Activated T-cell treated with anti-CD3 and anti-CD28 coated beads for 1 hour (primary cell): ENCODE measurements at places on chromosomes 6 and 20.

- no peak for DNase-seq
Observed at GRCh38 chr6:82693094-82693493, 329.5 kb downstream of the TPBG start.

- no peak for DNase-seq
Observed at GRCh38 chr20:61303675-61304074, 51.6 kb downstream of the CDH4 start.

DNA sequence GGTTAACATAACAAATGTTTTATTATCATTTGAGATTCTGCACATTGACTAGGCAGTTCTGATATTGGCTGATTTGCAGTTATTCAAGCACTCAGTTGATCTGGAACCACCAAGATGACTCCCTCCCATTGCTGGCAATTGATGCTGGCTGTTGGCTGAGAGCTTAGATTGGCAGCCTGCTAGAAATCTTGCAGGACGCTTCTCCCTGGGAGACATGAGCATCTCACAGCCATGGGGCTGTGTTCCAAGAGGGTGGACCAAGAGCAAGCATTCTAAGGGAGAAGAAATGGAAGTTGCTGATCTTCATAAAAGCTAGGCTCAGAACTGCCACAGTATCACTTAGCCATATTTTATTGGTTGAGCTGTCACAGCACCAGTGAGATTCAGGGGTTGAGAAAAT lies 233.4 kb upstream of the ID4 start:
- no peak for DNase-seq

DNA sequence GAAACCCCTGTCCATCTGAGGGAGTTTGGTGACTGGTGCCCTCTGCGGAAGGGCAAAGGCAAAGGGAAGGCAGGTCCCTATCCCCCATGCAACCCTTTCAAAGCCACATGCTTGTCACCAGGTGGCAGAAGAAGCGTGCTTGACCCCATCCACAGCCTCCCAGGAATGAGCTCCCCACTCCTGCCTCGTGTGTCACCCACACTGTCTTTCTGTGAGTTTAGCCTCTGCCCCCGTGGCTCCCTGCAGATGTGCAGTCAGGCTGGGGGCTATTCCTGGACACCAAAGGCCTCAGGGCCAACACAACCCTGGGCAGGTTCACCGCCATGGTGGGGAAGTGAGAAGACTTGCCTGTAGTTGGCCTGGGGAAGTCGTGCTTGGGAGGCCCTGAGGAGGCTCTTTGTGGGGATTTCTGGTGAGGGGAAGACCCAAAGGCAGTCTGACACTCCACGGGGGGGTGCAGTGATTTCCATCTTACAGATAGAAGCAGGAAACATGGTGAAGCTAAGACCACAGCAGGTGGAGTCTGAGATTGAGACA lies 16.6 kb upstream of the PCMTD2 start:
- no peak for DNase-seq

GRCh38 chr6:111669326-111669725 lies 63.6 kb upstream of the TRAF3IP2 start:
- DNase-seq: no peak

GRCh38 chr6:17354700-17355403 lies 38.5 kb upstream of the CAP2 start:
- no peak for DNase-seq

DNA sequence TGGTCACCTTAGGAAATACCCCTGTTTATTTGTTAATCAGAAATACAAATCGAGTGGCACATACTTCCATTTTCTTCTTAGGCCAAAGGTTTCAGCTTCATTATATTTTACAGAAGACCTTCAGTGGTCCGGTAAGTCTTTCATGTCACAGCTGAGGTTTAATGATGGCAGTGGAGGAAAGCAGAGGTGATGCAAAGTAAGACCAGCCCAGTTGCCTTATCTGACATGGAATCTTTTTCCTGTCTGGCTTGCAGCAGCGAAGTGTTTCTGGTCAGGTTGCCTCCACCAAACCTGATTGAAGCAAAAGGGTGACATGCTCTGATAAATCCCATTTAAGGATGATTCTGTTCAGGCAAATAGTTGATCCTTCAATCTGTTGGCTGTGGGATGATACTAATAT lies 100.0 kb downstream of the PRDM1 start:
- DNase-seq: no peak

DNA sequence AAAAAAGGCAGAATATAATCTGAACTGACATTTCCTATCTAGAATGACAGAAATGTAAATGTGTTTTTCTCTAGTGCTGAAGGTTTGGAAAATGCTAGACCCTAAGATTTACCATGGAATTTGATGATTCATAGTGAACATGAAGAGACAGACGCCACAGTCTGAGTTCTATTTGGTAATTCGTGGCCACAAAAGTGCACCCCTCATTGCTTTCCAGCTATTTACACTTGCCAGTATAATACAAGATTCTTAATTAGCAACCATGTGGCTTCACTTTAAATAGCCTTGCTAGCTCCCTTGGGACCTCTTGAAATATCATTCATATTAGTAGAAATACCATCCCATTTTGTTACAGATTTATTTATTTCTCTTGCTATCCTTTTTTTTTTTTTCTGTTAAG lies 636.8 kb downstream of the PRKN start:
- no peak for DNase-seq

DNA sequence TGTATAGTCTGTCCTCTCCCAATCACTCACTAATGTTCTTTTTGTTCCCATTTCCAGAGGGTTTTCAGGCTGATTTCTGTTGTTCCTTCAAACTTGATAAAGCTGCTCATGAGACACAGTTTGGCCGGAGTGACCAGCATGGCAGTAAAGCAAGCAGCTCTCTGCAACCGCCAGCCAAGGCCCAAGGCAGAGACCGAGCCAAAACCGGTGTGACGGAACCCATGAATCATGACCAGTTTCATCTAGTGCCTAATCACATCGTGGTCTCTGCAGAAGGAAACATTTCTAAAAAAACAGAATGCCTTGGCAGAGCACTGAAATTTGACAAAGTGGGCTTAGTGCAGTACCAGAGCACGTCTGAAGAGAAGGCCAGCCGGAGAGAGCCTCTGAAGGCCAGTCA lies 14.8 kb upstream of the RPL7L1 start:
- DNase-seq: no peak

DNA sequence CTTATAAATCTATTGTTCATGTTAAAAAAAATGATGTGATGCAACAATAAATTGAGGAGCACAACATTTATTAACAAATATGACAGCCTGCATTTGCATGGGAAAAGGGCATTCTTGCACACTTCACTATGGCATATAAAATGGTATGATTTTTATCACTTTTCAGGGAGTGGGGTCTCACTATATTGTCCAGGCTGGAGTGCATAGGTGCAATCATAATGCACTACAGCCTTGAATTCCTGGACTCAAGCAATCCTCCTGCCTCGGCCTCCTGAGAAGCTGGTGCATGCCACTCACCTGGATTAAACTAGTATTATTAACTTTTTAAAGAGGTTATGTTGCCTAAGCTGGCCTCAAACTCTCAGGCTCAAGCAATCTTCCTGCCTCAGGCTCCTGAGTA lies 11.4 kb downstream of the NUP43 start:
- DNase-seq: no peak

GRCh38 chr20:15739035-15739434 lies 834.2 kb downstream of the KIF16B start:
- no peak for DNase-seq

- DNase-seq: no peak
Observed at GRCh38 chr6:14216946-14217684, 99.5 kb downstream of the CD83 start.

- DNase-seq: no peak
Observed at GRCh38 chr6:44820321-44820720, 432.8 kb downstream of the CDC5L start.

DNA sequence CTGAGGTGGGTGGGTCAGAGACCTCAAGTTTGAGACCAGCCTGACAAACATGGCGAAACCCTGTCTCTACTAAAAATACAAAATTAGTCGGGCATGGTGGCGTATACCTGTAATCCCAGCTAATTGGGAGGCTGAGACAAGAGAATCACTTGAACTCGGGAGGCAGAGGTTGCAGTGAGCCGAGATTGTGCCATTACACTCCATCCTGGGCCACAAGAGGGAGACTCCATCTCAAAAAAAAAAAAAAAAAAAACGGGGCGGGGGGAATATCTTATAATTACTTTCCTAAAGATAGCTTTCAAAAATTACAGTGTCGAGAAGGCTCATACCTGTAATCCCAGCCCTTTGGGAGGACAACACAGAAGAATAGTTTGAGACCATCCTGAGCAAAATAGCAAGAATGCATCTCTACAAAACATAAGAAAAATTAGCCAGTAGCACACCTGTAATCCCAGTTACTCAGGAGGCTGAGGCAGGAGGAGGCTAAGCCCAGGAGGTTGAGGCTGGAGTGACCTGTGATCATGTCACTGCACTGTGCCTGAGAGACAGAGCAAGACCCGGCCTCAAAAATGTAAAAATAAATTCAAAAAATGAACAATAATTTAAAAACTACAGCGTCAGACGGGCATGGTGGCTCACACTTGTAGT lies 25.8 kb downstream of the CBFA2T2 start:
- DNase-seq: no peak

GRCh38 chr20:6169251-6169650 lies 46.4 kb upstream of the FERMT1 start:
- no peak for DNase-seq

DNA sequence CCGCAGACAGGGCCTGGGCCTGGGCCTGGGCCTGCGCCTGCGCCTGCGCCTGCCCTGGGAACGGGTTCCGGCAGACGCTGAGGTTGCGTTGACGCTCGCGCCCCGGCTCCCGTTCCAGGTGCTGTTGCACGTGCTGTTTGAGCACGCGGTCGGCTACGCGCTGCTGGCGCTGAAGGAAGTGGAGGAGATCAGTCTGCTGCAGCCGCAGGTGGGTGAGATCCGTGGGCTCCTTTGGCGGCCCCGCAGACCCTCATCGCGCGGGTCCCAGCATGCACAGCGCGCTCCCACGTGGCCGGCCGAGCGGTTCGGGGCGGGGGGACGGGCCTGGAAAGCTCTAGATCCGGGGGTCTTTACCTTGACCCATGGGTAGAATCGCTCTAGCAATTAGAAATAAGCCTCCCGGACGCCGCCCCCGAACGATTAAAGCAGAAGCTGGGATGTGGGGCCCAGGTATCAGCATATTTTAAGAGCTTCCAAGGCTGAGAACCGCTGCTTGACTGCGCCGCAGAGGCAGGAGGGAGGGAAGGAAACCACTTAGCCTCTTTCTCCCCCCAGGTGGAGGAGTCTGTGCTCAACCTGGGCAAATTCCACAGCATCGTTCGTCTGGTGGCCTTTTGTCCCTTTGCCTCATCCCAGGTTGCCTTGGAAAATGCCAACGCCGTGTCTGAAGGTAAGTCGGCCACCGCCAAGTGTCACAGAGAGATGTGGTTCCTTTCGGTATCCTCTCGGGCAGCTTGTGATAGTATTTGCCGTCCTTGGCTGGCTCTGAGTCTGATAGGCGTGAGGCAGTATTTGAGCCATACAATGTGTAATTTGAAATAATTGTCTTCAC lies 508 bp downstream of the NOP56 start:
- no peak for DNase-seq

DNA sequence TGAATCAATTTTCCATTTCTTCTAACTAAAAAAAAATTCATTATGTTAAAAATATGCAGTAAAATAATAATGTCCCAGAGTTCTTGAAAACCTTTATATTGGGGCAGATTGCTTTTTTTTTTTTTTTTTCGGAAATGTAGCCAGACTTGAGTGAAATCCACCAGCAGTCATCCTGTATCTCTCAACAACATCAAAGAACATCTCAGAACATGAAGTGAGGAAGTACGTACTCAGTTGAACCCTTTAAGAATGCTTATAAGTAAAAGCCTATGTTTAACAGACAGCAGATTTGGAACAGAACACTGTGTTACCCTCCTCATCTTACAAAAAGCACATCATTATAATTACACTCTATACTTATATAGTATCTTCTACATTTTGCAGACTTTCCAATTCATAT lies 51.0 kb upstream of the SUPT3H start:
- no peak for DNase-seq

GRCh38 chr20:2038161-2038560 lies 44.3 kb upstream of the PDYN start:
- DNase-seq: no peak

DNA sequence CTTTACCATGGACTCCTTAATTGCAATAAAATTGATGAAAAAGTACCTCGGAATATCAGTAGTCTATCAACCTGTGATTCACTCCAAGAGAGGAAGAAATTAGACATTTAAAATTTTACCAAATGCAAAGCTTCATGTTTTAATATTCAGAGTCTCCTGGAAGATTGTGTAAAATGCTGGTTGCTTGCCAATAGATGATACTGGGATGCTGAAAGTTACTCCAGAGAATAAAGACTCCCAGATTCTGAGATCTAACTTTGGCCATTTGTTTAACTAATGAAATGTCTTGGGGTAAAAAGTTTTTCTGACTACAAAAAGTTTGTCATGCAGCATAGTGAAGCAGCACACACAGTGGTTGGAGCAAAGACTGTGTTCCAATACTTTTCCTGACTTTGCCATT lies 176.7 kb upstream of the RSPO3 start:
- no peak for DNase-seq

DNA sequence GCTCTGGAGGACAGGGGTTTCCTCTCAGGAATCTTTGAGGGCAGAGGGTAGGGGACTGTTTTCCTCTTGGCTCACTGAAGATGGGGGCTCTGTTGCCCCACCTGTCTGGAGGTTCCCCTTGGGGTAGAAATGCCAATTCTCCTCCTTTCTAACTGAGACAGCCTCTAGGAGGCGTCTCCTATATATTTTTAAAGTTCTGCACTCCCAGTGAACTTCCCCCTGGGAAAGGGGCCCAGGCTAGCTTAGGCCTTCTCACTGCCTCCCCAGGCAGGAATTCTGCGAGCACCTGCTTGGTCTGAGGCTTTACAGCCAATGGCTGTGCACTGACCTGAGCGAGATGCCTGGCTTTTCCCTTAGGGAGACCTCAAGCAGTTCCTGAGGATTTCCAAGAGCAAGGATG lies 24.8 kb upstream of the SRF start:
- DNase-seq: no peak

DNA sequence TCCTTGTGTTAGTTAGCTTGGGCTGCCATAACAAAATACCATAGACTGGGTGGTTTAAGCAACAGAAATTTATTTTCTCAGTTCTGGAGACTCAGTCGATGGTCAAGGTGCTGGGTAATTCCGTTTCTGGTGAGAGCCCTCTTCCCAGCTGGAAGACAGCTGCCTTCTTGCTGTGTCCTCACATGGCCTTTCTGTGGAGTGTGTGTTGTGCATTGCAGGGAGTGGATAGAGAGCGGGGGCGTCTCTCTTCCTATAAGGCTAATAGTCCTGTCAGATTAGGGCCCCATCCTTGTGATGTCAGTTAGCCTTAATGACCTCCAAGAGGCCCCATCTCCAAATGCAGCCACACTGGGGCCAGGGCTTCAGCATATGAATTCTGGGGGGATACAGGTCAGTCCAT lies 19.2 kb downstream of the CHMP4B start:
- DNase-seq: no peak

DNA sequence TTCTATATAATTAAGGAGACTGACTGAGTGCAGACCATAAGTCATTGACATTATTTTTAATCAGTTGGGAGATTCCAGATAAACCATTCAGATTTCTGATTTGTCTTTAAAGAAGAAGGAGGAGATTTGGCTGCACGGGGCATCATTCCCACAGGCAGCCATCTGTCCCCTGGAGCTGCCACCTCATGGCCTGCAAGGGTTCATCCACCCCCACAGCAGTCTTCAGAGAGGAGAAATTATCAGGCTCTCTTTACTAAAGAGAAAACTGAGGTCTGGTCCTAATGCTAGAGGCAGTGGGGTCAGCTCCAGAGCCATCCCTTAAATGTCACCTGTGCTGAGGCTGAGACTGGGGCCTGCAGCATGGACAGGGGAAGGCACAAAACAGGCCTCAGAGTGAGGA lies 501.3 kb upstream of the SULF2 start:
- DNase-seq: no peak
